ENCODE measurements at places on chromosomes 12 and 14. TPM values are rescaled to one million over a fixed set of nuclear protein-coding genes. Genes with fewer than 3 reads are reported as not detected.

Gene IAPP
- total RNA-seq = not detected

Gene PLA2G1B
- total RNA-seq = not detected

Gene OAS3
- 8.5 TPM for total RNA-seq

Gene OASL
- 0.74 TPM for total RNA-seq

Gene SMCO3
- 0.39 TPM for total RNA-seq

Gene C12orf56
- 13.1 TPM for total RNA-seq

Gene PAWR
- 50.2 TPM for total RNA-seq

Gene MAP1LC3B2
- total RNA-seq = 1.0 TPM

Gene PKP2
- total RNA-seq = 22.3 TPM

Gene ARHGEF25
- 26.5 TPM for total RNA-seq

Gene GPD1
- 2.1 TPM for total RNA-seq

Gene RPGRIP1
- total RNA-seq = 35.7 TPM

Gene KRT6A
- 0.63 TPM for total RNA-seq

Gene ITGB7
- total RNA-seq = 0.24 TPM

Gene NXPH4
- total RNA-seq = 7.7 TPM

Gene CAPZA3
- 186 TPM for total RNA-seq

Gene FSCB
- total RNA-seq = 69.1 TPM

Gene NCOR2
- total RNA-seq = 212 TPM

- H3K27me3 ChIP-seq = no peaks in the 10 kb centered on the region
- DNase-seq = no peak
- H3K36me3 ChIP-seq = no peaks in the 10 kb centered on the region
- no peak overlapping the region for H3K27ac ChIP-seq
- no peak overlapping the region for H3K4me3 ChIP-seq
Observed at GRCh38 chr12:32467959-32468863, 68.9 kb downstream of the FGD4 start.

- no peak overlapping the region for H3K4me3 ChIP-seq
- no peak for DNase-seq
- H3K27me3 ChIP-seq = no peaks in the 10 kb centered on the region
- no peaks in the 10 kb centered on the region for H3K36me3 ChIP-seq
Observed at GRCh38 chr12:123916729-123917128, 55.9 kb downstream of the CCDC92 start.

GRCh38 chr14:58977366-58977765 is 211.1 kb upstream of the DAAM1 start:
- H3K27me3 ChIP-seq = no peaks in the 10 kb centered on the region
- no peak overlapping the region for H3K4me3 ChIP-seq
- H3K4me1 ChIP-seq = peaks cover 7% of the 10 kb centered on the region
- no peak overlapping the region for H3K27ac ChIP-seq

- no peak for DNase-seq
- no peak overlapping the region for H3K27ac ChIP-seq
- no peaks in the 10 kb centered on the region for H3K27me3 ChIP-seq
- no peaks in the 10 kb centered on the region for H3K4me1 ChIP-seq
- H3K4me3 ChIP-seq = no peak overlapping the region
- no peaks in the 10 kb centered on the region for H3K36me3 ChIP-seq
Observed at GRCh38 chr12:119296535-119296934, 38.0 kb upstream of the CCDC60 start.

GRCh38 chr14:89489761-89490437 is 72.9 kb upstream of the FOXN3 start:
- no peaks in the 10 kb centered on the region for H3K36me3 ChIP-seq
- peak overlapping the region; percentile 24 for H3K27ac ChIP-seq
- H3K27me3 ChIP-seq = no peaks in the 10 kb centered on the region
- DNase-seq = peak; percentile 36
- no peak overlapping the region for H3K4me3 ChIP-seq

- no peak overlapping the region for H3K27ac ChIP-seq
- H3K4me1 ChIP-seq = no peaks in the 10 kb centered on the region
- no peak overlapping the region for H3K4me3 ChIP-seq
- no peaks in the 10 kb centered on the region for H3K36me3 ChIP-seq
- H3K27me3 ChIP-seq = no peaks in the 10 kb centered on the region
Observed at GRCh38 chr14:54549862-54550261, 17.1 kb upstream of the SAMD4A start.

- H3K4me1 ChIP-seq = no peaks in the 10 kb centered on the region
- DNase-seq = peak; percentile 62
- peak overlapping the region; percentile 56 for H3K27ac ChIP-seq
- no peak overlapping the region for H3K4me3 ChIP-seq
- H3K36me3 ChIP-seq = no peaks in the 10 kb centered on the region
Observed at GRCh38 chr12:51886021-51886710, 1.7 kb upstream of the ANKRD33 start.

DNA sequence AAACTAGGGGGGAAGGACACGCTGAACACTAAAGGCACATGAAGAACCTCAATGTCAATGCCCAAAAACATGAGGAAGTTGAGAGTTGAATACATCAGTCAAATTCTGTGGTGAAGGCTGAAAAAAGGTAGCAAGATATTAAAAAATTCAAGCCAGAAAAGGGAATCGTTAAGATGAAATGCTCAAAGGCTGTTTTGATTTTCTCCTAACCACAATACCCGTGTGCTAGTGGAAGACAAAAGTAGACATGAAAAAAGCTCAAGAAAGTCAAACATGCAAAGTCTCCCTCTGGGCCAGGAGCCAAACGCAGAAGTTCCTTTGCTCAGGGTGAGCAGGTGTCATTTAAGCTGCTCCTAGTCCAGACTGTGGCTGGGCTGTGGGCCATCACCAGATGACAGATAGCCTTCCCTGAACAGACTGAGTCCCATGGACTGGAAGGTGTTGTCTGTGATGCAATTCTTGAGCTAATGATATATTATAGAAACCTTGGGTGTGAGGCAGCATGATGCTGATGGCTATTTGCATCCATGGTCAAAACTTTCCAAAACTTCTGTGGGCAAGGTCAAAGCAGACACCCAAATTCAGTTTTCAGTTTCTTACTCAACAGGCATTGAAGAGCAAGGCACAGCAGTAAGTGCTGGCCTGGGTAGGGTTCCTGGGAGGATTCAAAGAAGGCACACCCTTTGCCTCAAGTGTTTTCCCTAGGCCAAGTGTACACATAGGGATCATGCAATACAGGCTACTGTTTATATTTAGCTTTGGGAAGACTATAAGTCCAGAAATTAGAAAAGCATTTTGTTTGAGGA is 81.6 kb downstream of the MYRFL start:
- DNase-seq = no peak
- no peak overlapping the region for H3K4me3 ChIP-seq
- H3K4me1 ChIP-seq = no peaks in the 10 kb centered on the region
- no peaks in the 10 kb centered on the region for H3K36me3 ChIP-seq

DNA sequence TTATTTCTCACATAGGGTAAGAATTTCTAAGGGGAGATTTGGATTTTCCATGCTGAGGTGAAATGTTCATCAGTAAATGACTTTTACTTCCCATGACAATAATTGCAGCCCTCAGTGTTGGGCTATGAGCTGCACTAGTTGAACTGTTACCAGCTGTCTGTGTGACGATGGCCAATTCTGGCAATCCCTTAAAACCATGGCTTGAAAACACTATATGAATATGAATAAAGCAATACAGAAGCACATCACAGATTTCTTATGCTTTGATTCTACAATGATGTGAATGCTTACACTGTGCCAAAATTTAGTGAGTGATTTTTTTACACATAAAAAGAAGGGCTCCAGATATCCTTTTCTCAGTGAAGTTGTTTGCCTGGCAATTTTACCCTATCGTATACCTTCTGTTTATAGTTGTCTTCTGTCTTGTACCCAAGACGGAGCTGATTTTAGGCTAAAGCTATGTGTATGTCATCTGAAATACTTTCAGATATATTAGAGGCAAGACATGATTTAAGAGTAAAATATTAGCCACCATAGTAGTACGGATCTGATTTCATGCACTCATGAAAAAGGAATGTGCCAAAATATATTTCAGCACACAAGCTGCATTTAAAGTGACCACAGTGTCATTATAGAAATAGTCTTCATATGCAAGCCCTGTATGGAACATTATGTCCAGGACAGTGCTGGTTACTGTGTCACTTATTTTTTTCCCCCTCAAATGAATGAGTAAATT is 52.0 kb downstream of the SLC38A4 start:
- no peaks in the 10 kb centered on the region for H3K36me3 ChIP-seq
- no peak overlapping the region for H3K4me3 ChIP-seq
- no peaks in the 10 kb centered on the region for H3K4me1 ChIP-seq
- H3K27ac ChIP-seq = no peak overlapping the region

DNA sequence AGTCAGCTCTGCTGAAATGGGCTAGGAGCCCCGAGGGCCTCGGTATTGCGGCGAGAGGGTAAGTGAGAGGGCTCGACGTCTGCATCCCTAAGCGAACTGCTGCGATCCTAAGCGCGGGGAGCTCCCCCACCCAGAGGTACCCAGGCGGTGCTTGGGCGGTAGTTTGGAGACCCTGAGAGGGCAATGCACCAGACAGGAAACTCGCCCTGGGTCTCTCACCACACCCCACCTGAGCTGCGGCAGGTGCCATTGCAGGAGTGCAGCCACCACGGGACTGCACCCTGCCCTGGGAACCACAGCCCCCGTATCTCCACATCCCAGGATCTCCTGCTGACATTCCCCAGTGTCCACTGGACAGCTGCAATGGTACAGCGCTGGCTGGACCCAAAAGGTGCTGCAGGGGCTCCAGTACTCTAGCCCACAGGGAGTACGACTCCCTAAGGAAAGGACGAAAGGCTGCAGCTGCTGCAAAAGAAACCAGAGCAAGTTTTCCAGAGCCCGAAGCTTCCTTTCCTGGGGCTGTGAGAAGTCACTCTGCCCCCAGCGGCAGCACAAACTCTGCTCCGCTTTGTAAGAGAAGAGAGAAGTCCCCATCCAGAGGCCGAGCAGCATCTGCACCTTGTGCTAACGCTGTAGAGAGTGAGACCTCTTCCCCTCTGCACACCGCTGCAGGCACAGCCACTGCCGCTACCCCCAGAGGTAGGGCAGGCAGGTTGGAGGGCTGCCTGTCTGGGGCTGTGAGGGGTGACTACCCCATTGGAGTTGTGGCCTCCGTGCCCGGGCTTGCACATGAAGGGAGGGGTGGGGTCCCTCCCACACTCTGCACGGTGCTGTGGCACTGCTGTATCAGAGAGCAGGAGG is 31.1 kb upstream of the MON2 start:
- no peak overlapping the region for H3K27ac ChIP-seq
- H3K4me1 ChIP-seq = no peaks in the 10 kb centered on the region

- no peaks in the 10 kb centered on the region for H3K36me3 ChIP-seq
- no peak overlapping the region for H3K4me3 ChIP-seq
- H3K27me3 ChIP-seq = no peaks in the 10 kb centered on the region
- H3K4me1 ChIP-seq = no peaks in the 10 kb centered on the region
Observed at GRCh38 chr12:18899162-18899561, 161.2 kb downstream of the CAPZA3 start.

DNA sequence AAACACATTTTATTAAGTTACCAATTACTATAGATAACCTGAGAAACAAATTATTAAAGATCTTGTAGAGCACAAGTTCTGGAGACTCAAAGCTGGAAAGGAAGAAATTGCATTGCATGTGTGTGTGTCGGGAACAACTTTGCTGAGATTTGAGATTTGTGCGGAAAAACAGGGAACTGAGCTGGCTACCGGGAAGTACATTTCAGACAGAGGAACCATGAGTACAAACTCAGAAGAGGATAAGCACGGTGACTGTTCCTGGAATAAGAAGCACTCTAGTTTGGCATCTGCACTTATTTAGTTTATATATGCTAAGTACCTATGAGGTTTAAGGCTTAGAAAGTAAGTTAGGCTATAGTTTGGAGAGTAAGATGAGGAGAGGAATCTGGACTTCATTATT is 97.8 kb downstream of the DACT1 start:
- H3K27me3 ChIP-seq = no peaks in the 10 kb centered on the region
- no peak for DNase-seq
- no peak overlapping the region for H3K27ac ChIP-seq
- H3K36me3 ChIP-seq = no peaks in the 10 kb centered on the region
- peaks cover 3% of the 10 kb centered on the region for H3K4me1 ChIP-seq

GRCh38 chr12:58416236-58416635 is 474.9 kb downstream of the ATP23 start:
- H3K4me1 ChIP-seq = peaks cover 21% of the 10 kb centered on the region
- no peak overlapping the region for H3K27ac ChIP-seq
- no peak overlapping the region for H3K4me3 ChIP-seq

GRCh38 chr12:133235401-133236112 is at the start of gene ANHX:
TSS of gene ANHX (minus strand) at chr12:133235877. CDS start at chr12:133234356, 1,521 bp downstream.
- H3K36me3 ChIP-seq = no peaks in the 10 kb centered on the region
- H3K4me1 ChIP-seq = no peaks in the 10 kb centered on the region
- peak within 1 kb of the TSS; percentile 32 for H3K4me3 ChIP-seq

DNA sequence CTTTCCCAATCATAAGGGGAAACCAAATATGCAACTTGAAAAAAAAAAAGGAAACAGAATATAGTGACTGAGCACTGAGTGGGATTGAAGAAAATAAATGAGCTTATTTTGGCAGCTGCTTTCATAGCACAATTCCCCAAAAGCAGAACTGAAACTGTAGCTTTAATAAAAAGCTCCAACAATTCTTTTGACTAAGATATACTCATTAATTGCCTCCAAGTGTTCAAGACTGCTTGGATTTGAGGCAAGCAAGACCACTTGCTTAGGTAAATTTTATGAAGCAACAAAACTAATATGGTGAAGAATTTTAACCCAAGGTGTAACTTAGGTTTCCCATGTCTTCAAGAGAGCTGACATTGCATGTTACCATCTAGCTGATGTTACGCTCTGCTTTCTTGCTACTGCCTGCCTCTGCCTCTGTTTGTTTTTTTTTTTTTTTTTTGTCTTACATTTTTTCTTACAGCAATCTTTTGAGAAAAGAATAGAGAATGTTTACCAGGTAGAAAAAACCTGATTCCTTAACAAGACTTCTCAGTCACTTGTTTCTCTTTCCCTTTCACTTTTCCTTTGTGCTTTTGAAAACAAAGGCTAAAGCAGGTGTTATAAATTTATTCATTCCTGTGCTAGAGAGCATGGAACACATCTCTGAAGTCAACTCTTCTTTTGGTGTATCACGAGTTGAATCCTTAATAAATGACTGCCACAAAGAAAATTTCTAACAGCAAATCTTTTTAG is 134.4 kb downstream of the BCAT1 start:
- no peaks in the 10 kb centered on the region for H3K4me1 ChIP-seq
- no peaks in the 10 kb centered on the region for H3K36me3 ChIP-seq
- DNase-seq = no peak
- H3K4me3 ChIP-seq = no peak overlapping the region
- no peaks in the 10 kb centered on the region for H3K27me3 ChIP-seq

- no peak overlapping the region for H3K27ac ChIP-seq
- no peaks in the 10 kb centered on the region for H3K27me3 ChIP-seq
- H3K4me1 ChIP-seq = no peaks in the 10 kb centered on the region
- no peaks in the 10 kb centered on the region for H3K36me3 ChIP-seq
Observed at GRCh38 chr14:79009286-79009685, 839.1 kb downstream of the NRXN3 start.

DNA sequence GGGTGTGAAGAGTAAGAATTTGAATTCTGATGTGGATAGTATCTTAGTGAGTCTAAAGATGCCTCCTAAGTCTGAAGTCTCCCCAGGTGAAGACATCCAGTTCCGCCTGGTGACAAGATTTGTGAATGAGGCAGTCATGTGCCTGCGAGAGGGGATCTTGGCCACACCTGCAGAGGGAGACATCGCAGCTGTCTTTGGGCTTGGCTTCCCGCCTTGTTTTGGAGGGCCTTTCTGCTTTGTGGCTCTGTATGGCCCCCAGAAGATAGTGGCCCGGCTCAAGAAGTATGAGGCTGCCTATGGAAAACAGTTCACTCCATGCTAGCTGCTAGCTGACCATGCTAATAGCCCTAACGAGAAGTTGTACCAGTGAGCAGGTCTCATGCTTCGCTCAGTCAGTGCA is 24.6 kb upstream of the AICDA start:
- no peaks in the 10 kb centered on the region for H3K36me3 ChIP-seq
- H3K4me1 ChIP-seq = no peaks in the 10 kb centered on the region
- no peaks in the 10 kb centered on the region for H3K27me3 ChIP-seq
- no peak for DNase-seq

- no peaks in the 10 kb centered on the region for H3K36me3 ChIP-seq
- H3K27ac ChIP-seq = no peak overlapping the region
- H3K4me3 ChIP-seq = no peak overlapping the region
- H3K27me3 ChIP-seq = no peaks in the 10 kb centered on the region
Observed at GRCh38 chr12:104565606-104566243, 109.0 kb downstream of the CHST11 start.
